ENCODE measurements at places on chromosomes 16 and 17.

GRCh38 chr17:14068542-14069250, 608 bp upstream of the COX10 start:
- DNase-seq = no peak

DNA sequence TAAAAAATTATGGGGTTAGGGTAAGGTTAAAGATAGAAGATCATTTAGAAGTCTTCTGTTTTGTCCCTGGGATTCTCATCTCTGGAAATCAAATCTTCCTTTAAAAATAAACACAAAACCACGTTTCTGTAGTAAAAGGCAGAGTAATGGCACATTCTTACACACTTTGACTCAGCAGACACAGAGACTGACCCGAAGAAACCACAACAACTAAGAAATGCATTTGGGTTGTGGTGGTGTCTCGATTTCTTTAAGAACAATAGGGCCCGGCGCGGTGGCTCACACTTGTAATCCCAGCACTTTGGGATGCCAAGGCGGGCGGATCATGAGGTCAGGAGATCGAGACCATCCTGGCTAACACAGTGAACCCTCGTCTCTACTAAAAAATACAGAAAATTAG, 54.9 kb upstream of the MYH10 start:
- no peak for DNase-seq

DNA sequence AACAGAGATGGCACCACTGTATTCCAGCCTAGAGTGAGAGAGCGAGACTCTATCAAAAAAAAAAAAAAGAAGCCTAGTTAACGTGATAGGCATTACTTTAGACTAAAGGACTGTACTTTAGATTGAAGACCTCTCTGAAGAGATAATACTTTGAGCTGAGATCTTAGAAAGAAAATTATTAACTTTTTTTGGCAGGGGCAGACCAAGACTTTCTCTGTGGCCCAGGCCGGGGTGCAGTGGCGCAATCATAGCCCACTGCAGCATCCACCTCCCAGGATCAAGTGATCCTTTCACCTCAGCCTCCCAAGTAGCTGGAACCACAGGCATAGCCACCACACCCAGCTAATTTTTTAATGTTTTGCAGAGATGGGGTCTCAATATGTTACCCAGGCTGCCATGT, 75.7 kb upstream of the TNRC6A start:
- no peak for DNase-seq

GRCh38 chr17:3385869-3386816, at the start of gene OR3A2:
Gene OR3A2 (minus strand): TSS chr17:3386308.
- DNase-seq = no peak

GRCh38 chr17:40341808-40342503, 22.6 kb downstream of the GJD3 start:
- DNase-seq = no peak

GRCh38 chr17:10149573-10150399, 48.6 kb downstream of the GAS7 start:
- DNase-seq = no peak

DNA sequence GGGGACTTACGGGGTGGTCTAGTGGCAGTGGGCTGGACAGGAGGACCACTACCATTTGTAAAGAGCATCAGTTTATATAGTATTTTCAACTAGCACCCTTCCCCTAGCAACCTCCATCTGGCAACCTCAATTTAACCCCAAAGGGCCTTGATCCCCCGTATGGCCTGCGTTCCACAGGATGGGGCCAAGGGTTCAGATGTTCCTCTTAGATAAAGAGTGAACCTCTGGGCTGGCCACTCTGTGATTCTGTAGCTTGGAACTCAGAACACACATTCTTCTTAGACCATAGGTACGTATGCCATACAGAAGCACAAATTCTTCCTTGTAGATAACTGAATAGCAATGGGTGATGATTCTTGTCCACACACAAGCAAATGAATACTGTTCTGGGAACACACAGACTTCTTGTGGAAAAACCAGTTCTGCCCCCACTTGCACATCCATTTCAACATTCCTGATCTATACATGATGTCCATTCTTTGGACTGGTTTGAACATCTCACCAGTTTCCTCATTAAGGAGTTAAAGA, 1.9 kb upstream of the GGA2 start:
- DNase-seq = no peak

DNA sequence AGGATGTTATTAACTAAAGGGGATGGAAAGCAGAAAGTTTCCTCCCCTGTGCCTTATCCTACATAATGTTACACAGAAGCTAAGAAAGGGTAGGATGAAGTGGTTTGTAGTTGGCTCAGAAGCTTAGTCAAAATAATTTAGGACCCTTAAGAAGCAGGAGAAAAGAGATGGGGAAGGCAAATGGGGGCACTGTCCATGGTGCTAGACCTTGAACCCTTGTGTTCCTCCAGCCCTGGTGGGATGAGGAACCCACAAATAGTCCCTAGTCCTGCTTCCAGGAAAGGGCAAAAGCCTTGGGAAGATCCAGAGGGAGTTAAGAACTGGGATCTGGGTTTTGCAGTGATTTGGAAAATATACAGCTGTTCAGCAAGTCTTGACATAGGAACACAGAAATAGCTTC, 54.5 kb downstream of the SLC5A11 start:
- no peak for DNase-seq

GRCh38 chr17:33292981-33293867, at the start of gene ASIC2:
Gene ASIC2 (minus strand): TSS chr17:33293295.
- no peak for DNase-seq

- DNase-seq = no peak
Observed at GRCh38 chr16:50878966-50879615, 137.2 kb downstream of the CYLD start.

DNA sequence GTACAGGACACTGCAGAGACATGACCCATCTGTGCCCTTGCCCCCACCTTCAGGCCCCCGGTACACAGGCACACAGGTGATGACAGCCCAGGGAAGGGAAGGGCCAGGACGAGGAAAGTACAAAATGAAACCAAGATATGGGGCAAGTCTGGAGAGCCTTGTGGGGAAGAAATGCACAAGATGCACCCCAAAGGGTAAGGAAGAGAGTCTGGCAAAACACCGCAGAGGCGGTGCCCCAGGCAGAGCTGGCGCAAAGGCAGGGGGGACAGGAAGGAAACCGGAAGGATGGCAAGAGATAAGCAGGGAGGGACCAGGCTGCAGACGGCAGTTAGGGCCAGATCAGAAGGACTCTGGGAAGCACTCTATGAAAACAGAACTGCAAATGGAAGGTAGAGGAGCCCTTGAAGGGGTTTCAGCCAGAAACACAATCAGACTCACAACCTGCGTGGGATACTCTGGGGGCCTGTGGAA, 81.4 kb downstream of the SLC39A11 start:
- DNase-seq = no peak

GRCh38 chr16:53999841-54000240, 286.7 kb downstream of the IRX3 start:
- no peak for DNase-seq

DNA sequence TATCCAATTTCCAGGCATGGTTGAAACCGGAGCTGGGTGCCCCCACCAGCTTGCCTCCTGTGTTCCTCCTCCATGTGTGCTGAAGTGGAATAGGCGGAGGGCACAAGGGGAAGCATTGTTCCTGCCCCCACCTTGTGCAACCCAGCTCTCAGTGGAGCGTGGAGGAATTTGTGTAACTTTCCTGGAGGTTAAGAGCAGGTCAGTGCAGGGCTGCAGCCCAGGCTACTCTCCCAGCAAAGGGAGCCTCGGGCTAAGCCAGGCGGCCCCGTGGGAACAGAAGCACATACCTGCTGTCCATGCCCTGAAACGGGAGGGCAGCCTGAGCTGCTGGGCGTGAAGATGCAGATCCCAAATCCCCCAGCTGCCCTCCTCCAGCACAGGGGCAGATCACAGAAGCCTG, 158.8 kb upstream of the LHX1 start:
- no peak for DNase-seq

- no peak for DNase-seq
Observed at GRCh38 chr16:81910366-81910885, 100.8 kb downstream of the SDR42E1 start.

DNA sequence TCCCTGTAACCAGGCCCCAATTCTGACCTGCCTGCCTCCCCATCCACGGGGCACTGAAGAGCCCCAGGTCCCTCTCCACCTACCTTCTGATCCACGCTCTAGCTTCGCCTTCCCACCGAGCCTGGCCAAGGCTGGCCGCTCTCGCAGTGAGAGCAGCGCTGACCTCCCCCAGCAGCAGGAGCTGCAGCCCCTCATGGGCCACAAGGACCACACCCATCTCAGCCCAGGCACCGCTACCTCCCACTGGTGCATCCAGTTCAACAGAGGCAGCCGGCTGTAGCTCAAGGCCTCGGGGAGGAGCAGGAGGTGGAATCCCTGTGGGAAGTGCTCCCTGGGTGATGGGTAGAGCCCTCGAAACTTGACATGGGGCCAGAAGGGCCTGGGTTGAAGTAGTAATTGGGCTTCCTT, 8.4 kb upstream of the PLEKHG4 start:
- no peak for DNase-seq

GRCh38 chr16:66598111-66598510, 6.4 kb upstream of the CMTM3 start:
- no peak for DNase-seq

- DNase-seq = no peak
Observed at GRCh38 chr16:77236063-77236511, 36.9 kb downstream of the SYCE1L start.

DNA sequence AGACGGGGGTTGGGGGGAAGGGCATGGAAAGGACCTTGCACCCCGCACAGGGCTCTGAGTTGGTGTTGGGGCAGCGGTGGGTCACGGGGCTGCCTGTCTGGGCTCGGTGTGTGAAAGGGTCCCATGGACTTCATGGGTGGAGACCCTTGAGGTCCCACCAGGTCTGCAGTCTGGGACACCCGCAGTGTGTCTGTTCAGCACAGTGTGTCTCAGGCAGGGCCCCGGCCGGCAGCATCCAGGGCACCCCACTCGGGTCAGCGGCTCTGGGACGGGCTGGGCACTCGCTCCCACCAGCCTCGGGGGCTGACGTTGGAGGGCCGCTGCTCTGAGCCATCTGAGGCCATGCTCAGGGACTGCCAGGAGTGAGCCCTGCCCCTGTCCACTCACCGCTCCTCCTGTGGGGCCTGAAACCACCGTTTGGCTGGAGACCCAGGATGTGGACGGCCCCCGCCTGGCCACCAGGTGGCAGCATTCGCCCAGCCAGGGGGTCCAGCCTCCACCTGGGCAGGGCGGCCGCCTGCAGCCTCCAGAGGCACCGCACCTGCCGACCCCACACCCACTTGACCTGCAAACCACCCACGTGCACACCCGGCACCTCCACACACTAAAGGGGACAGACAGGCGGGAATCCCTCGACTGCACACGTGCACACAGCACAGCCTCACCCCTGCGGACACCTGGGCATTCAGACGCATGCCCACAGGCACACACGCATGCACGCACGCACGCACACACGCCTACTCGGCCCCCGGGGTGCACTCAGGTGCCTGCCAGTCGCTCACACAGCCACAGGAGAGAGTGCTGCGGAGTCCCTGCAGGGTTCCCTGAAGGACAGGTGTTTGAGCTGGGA, 10.1 kb upstream of the ZFPM1 start:
- no peak for DNase-seq

- no peak for DNase-seq
Observed at GRCh38 chr16:79076047-79076767, 524.3 kb downstream of the MAF start.

GRCh38 chr17:78675836-78676235, 98.6 kb upstream of the DNAH17 start:
- no peak for DNase-seq

- DNase-seq = no peak
Observed at GRCh38 chr17:81928544-81929252, 1.2 kb upstream of the MAFG start.

DNA sequence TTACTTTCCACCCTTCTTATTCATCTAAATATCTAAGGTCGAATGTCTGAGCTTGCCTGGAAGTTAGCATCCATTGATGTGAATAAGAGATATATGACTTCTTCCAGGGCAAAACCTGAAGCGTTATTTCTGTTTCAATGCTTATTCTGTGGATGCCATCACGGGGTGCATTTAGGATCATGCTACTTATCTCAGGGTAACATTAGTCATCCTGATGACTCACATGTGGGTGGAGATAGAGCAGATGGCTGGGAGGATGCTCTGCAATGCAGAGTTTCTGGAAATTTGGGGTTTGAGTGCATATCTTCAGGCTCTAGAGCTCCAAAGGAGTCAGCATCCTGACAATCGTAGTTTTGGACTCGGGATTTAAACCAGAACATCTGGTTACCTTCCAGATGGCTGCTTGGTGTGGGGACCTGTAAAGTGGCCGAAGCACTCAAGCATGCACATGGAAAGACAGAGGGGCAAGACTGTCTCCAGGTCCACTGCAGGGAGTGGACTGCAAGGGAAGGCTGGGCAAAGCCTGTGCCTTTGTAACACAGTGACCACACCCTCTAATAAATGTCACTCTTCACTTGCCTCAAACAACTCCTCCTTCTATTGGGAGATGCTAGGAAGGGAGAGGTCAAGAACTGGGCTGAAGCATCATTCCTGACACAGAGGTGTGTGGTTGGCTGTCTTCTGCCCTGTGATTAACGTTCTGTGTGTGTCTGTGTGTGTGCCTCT, 175.2 kb upstream of the SALL1 start:
- no peak for DNase-seq

- no peak for DNase-seq
Observed at GRCh38 chr16:68388124-68388523, 60.2 kb downstream of the SMPD3 start.

- DNase-seq = no peak
Observed at GRCh38 chr17:40360091-40360490, 4.4 kb downstream of the GJD3 start.

DNA sequence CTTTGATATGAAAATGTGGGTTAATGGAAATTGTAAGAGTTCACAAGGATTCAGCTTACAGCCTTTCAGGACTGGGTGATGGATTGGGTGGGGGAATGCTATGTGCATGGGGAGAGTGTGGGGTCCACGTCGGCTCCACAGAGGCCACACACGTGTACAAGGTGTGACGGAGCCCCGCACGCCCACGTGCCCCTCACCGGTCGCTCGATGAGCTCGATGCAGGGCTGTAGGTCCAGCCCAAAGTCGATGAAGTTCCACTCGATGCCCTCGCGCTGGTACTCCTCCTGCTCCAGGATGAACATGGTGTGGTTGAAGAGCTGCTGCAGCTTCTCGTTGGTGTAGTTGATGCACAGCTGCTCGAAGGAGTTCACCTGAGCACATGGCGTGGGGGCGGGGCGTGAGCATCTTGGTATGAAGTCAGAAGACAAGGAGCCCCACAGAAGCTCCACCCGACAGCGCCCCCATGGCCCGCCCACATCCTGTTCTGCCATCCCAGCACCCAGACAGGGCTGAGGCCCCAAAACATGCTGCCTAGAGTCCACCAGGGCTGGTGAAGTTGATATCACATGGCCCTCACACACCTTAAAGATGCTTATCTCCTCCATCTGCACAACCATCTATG, 99.1 kb downstream of the MYH11 start:
- DNase-seq = no peak

GRCh38 chr17:81128774-81129173, 36.5 kb upstream of the PVALEF start:
- no peak for DNase-seq

GRCh38 chr17:37725021-37725595, 19.8 kb downstream of the HNF1B start:
- DNase-seq = no peak

- no peak for DNase-seq
Observed at GRCh38 chr16:9027070-9027799, 63.5 kb upstream of the USP7 start.

GRCh38 chr17:21263376-21263775, 10.2 kb upstream of the NATD1 start:
- no peak for DNase-seq

GRCh38 chr16:67881621-67882161, 3.0 kb upstream of the NRN1L start:
- DNase-seq = no peak

- DNase-seq = no peak
Observed at GRCh38 chr17:65559804-65560627, 1.4 kb downstream of the AXIN2 start.

All from cortex of kidney (tissue), 1 donor.